Activated T-cell treated with anti-CD3 and anti-CD28 coated beads, Interleukin-2, amount 50 U/mL, for 4 hours (primary cell): ENCODE measurements at places on chromosomes 5 and 9.

GRCh38 chr9:6302417-6302816 lies 25.8 kb upstream of the TPD52L3 start:
- DNase-seq = no peak

- no peak for DNase-seq
Measured at GRCh38 chr5:93461756-93462155, 119.3 kb downstream of the NR2F1-AS1 start.

DNA sequence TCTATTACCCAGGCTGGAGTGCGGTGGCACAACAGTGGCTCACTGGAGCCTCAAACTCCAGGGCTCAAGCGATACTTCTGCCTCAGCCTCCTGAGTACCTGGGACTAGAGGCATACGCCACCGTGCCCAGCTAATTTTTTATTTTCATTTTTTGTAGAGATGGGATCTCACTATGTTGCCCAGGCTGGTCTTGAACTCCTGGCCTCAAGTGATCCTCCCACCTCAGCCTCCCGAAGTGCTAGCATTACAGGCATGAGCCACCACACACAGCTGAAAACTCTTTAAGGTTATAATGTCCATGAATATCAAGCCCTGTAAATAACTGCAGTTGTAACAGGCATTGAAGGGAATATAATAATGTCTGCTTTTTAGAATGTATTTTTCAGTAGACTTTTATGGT lies 271.2 kb downstream of the AOPEP start:
- no peak for DNase-seq

GRCh38 chr5:59174248-59174844 lies 591.5 kb downstream of the RAB3C start:
- DNase-seq = peak; percentile 9

DNA sequence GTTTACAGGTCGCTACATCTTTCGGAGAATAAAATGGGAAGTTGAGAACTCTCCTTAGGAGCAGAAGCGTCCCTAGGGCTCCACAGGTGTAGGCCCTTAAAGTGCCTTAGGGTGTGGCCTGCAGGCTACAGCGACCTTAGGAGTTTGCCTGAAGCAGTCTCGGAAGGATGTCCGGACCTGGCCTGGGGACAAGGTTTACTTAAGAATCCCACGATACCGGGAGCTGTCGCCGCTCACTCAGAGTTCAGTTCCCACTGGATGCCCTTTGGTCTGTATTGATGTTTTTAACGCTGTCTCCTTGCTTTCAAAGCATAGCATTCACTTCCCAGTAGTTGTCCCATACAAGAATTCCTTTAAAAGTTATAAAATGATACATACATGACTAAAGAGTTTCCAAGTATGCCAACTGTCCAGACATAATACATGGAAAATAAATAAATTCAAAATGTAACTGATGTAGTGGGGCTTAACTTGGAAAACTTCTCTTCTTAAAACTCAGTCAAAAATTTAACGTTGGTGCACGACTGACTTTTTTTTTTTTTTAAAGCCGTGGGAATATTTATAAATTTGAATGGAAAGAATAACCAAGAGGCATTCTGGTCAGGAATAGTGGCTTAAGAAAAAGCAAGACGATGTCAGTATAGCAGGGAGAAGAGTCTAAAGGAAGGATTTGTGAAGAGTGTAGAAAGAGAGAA lies 848 bp downstream of the RAD50 start:
- peak; percentile 14 for DNase-seq
